ENCODE measurements at places on chromosomes 5 and 9.

GRCh38 chr5:95163079-95163478 lies 121.8 kb downstream of the MCTP1 start:
- no peak for DNase-seq

GRCh38 chr5:134976841-134977240 lies 9.1 kb downstream of the CATSPER3 start:
- DNase-seq, result no peak

DNA sequence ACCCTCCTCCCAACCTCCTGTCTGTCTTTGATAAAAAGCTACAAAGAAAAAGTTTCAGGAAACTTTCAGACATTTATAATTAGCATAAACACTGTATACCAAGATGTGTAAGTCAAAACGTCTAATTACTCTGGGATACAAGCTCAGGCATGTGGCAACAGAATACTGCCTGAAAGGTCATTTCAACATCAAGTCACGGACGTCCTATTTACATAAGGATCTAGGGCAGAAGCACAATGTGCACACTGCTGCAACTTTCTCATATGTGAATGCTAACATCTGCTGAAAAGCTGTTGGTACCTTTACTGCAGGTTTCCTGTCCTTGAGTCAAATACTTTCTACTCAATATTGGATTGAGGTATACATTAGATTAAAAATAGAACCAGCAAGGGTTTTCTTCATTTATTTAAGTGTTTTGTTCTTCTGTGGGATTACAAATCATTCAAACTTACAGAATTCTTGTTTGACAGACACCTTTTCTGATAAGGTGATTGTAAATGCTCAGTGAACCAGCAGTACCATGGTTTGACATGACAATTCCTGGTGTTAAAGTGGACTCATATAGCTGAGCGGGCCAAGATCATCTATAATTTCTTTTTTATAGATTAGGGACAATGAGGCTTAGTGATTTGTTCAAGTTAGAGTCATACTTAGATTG lies 36.8 kb downstream of the ELL2 start:
- peak; percentile 88 for DNase-seq

- no peak for DNase-seq
These were observed 2.8 kb downstream of the SMIM32 start for GRCh38 chr5:136190091-136190720.

DNA sequence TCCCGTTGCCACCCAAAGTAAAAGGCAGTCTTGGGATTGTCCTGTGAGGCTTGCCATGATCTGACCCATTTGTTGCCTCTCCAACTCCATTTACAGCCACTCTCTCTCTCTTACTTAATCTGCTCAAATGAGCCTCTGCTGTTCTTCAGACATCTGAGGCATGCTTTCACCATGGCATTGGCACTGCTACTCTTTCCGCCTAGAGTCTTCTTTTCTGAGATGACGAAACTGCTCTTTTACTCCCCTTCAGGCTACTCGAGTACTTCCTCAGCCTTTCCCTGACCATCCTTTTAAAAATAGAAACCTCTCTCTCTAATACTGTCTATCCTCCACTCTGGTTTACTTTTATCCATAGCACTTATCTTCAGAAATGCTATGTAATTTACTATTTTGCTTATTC lies 9.0 kb downstream of the FOCAD start:
- peak; percentile 22 for DNase-seq

- no peak for DNase-seq
These were observed 126.1 kb upstream of the WWC1 start for GRCh38 chr5:168165221-168165914.

- no peak for DNase-seq
These were observed 43.8 kb downstream of the WDR36 start for GRCh38 chr5:111135946-111136345.

- DNase-seq, result no peak
These were observed 222.5 kb downstream of the EPB41L4A start for GRCh38 chr5:112196584-112196983.

DNA sequence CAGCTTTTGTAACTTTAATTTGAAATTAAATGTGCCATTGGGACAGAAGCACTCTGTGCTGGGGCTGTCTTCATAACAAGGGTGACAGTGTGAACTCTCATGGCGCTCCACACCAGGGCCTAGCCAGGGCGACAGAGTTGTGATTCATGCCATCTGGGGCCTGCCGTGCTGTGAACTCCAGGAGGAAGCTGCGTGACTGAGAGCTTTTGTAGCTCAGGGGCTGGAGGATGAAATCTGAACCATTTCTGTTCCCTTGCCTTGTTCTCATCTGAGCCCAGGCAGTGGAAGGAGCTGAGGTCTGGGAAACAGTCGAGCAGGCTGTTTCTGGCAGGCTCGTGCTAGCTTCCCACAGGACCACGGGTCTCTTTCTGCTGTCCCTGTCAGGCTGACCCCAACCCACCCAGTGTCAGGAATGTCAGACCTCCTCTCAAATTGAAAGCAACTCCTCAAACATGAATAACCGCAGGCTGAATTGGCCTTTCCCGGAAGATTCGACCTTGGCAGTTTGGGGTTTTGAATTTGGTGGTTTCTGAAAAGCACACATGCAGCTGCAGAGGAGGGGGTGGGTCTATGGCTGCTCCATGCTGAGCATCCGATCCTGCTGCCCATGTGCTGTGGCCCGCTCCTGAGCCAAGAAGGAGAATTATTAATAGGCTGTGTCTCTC lies 69.2 kb upstream of the RPS23 start:
- DNase-seq, result no peak

All from inflammatory macrophage (primary cell).